ENCODE measurements at places on chromosomes 11 and 22. TPM values are rescaled to one million over a fixed set of nuclear protein-coding genes. Genes with fewer than 3 reads are reported as not detected.

- peak; percentile 25 for DNase-seq
- H3K4me3 ChIP-seq: no peak overlapping the region
- H3K27me3 ChIP-seq: peaks cover 4% of the 10 kb centered on the region
- peaks cover 6% of the 10 kb centered on the region for H3K4me1 ChIP-seq
- H3K36me3 ChIP-seq: no peaks in the 10 kb centered on the region
Observed at GRCh38 chr11:86676533-86677154, 4.2 kb upstream of the ME3 start.

GRCh38 chr11:75163921-75164849, 13.3 kb downstream of the SLCO2B1 start:
- peaks cover 6% of the 10 kb centered on the region for H3K4me1 ChIP-seq
- no peak overlapping the region for H3K27ac ChIP-seq
- H3K4me3 ChIP-seq: no peak overlapping the region
- no peaks in the 10 kb centered on the region for H3K27me3 ChIP-seq
- DNase-seq: no peak

GRCh38 chr11:2386591-2386990, 9.5 kb downstream of the CD81 start:
- no peak for DNase-seq
- H3K27me3 ChIP-seq: no peaks in the 10 kb centered on the region
- H3K36me3 ChIP-seq: peaks cover 7% of the 10 kb centered on the region
- H3K27ac ChIP-seq: no peak overlapping the region
- H3K4me3 ChIP-seq: no peak overlapping the region
- peaks cover 50% of the 10 kb centered on the region for H3K4me1 ChIP-seq

DNA sequence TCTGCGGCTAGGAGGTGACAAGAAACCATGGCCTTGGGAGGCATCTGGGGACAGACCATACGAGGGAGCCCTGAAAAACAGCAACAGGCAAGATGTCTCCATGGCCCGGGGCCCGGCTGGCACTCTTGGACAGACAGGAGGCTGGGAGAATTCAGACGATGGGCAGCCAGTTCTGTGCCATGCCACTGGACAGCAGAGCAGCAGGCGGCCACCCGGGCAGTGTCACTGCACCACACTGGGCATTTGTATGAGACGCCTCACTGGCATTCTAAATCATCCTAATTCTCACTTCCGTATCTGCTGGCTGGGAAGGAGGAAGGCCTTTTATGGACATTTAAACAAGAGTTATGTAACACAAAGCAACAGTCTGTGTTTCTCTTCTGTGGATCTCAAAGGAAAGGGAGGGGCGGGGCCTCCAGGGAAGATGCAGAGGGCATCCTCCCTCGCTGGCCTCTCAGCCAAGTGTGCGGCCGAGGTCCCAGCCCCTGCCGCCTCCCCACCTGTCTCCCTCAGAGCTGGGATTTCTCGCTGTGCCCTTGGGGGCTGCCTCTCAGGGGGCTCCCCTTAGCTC, 350.3 kb downstream of the SHANK2 start:
- H3K4me3 ChIP-seq: no peak overlapping the region
- H3K4me1 ChIP-seq: no peaks in the 10 kb centered on the region
- H3K27ac ChIP-seq: no peak overlapping the region
- H3K36me3 ChIP-seq: no peaks in the 10 kb centered on the region
- no peak for DNase-seq

- H3K36me3 ChIP-seq: peaks cover 31% of the 10 kb centered on the region
- H3K27ac ChIP-seq: peak overlapping the region; percentile 64
- no peak for DNase-seq
- no peaks in the 10 kb centered on the region for H3K27me3 ChIP-seq
- H3K4me3 ChIP-seq: no peak overlapping the region
Observed at GRCh38 chr11:12242966-12243365, 132.6 kb downstream of the MICAL2 start.

GRCh38 chr11:33891714-33892327, at the start of gene LMO2:
Gene LMO2 (minus strand): TSS chr11:33892076. CDS start chr11:33869716, 22,360 bp downstream.
- peaks cover 36% of the 10 kb centered on the region for H3K4me1 ChIP-seq
- no peak within 1 kb of the TSS for H3K27ac ChIP-seq
- no peak for DNase-seq
- peaks cover 77% of the 10 kb centered on the region for H3K27me3 ChIP-seq
- H3K4me3 ChIP-seq: no peak within 1 kb of the TSS

GRCh38 chr22:40728731-40729189, 49.5 kb downstream of the MCHR1 start:
- H3K27me3 ChIP-seq: no peaks in the 10 kb centered on the region
- peaks cover 50% of the 10 kb centered on the region for H3K4me1 ChIP-seq
- H3K27ac ChIP-seq: peak overlapping the region; percentile 94
- H3K4me3 ChIP-seq: peak overlapping the region; percentile 64
- peak; percentile 75 for DNase-seq
- peaks cover 6% of the 10 kb centered on the region for H3K36me3 ChIP-seq

- no peaks in the 10 kb centered on the region for H3K27me3 ChIP-seq
- peaks cover 6% of the 10 kb centered on the region for H3K36me3 ChIP-seq
- DNase-seq: no peak
- H3K4me3 ChIP-seq: no peak overlapping the region
- H3K4me1 ChIP-seq: peaks cover 8% of the 10 kb centered on the region
Observed at GRCh38 chr11:10824888-10825287, 16.2 kb upstream of the EIF4G2 start.

GRCh38 chr11:46363031-46363407, 15.8 kb downstream of the DGKZ start:
- no peak for DNase-seq
- H3K4me3 ChIP-seq: no peak overlapping the region
- peaks cover 57% of the 10 kb centered on the region for H3K4me1 ChIP-seq
- peaks cover 2% of the 10 kb centered on the region for H3K36me3 ChIP-seq
- H3K27ac ChIP-seq: peak overlapping the region; percentile 70

DNA sequence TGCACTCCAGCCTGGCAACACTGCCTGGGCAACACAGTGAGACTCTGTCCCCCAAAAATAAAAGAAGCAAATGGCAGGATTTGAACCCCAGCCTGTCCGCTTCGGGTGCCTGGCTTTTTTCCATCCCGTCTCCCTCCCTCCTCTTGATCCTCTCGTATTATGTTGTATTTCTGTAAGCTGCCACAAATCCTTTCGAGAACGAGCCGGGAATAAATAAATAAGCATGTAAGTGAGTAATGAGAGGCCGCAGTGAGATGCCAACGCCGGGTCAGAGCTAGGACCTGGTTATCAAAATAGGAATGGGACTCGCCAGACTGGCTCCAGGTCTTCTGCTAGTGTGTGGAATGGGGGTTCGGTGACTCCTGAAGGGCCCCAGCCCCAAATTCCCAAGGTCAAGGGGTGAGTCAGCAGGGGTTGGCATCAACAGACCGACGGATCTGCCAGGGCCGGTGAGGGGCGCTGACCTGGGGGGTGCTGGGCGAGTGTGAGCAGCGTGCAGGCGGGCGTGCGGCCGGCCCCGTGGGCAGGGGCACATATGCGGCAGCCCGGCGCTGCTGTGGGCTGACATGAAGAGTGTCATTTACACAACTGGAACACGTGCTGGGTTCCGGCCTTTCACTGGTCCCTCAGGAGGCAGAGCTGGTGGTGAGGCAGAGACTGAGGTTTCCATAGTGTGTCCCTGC, 47.8 kb downstream of the FLRT1 start:
- no peaks in the 10 kb centered on the region for H3K4me1 ChIP-seq
- no peak overlapping the region for H3K4me3 ChIP-seq
- no peaks in the 10 kb centered on the region for H3K27me3 ChIP-seq

DNA sequence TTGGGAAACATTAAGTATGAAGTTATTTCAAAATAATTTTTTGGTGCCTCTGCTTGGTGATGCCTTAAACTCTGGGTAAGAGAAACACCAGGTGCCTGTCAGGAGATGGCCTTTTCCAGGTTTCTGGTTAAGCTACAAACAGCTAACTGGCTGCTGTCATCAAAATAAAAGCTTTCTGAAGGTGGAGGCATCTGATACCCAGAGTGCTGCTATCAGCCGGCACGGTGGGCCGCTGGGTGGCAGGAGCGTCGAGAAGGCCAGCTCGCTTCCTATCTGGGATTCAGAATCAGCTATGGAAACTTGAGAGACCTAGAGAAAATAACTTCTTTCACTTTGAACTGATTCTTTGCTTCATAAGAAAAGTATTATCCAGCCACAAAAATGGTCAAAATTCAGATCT, 80.8 kb upstream of the PITPNB start:
- H3K4me1 ChIP-seq: no peaks in the 10 kb centered on the region
- no peak overlapping the region for H3K4me3 ChIP-seq
- H3K27ac ChIP-seq: no peak overlapping the region
- no peaks in the 10 kb centered on the region for H3K27me3 ChIP-seq

The NPTXR gene
- 1.3 TPM for total RNA-seq

The DENND6B gene
- 2.8 TPM for total RNA-seq

The FDXACB1 gene
- total RNA-seq: 6.0 TPM

The BATF2 gene
- total RNA-seq: not detected

The OR8J1 gene
- total RNA-seq: not detected

The CCDC87 gene
- total RNA-seq: 0.09 TPM

The ANKK1 gene
- total RNA-seq: 0.07 TPM

The SNX32 gene
- 3.0 TPM for total RNA-seq

The C22orf31 gene
- total RNA-seq: not detected

The CALCA gene
- not detected for total RNA-seq

The C11orf86 gene
- not detected for total RNA-seq

Measured in activated CD4-positive, alpha-beta T cell treated with anti-CD3 and anti-CD28 coated beads for 36 hours (primary cell).